ENCODE measurements at places on chromosomes 4 and X.

GRCh38 chrX:131816551-131817136 lies 206.5 kb upstream of the STK26 start:
- H3K4me3 ChIP-seq = peak overlapping the region; percentile 24
- H3K36me3 ChIP-seq = peaks cover 4% of the 10 kb centered on the region
- H3K27me3 ChIP-seq = no peaks in the 10 kb centered on the region
- peaks cover 30% of the 10 kb centered on the region for H3K4me1 ChIP-seq
- DNase-seq = peak; percentile 58

GRCh38 chrX:49071877-49072711 lies 1.7 kb downstream of the PRAF2 start:
- H3K27me3 ChIP-seq = no peaks in the 10 kb centered on the region
- H3K4me3 ChIP-seq = peak overlapping the region; percentile 81
- H3K36me3 ChIP-seq = peaks cover 18% of the 10 kb centered on the region
- no peak for DNase-seq

- no peak for DNase-seq
- no peaks in the 10 kb centered on the region for H3K4me1 ChIP-seq
- no peak overlapping the region for H3K4me3 ChIP-seq
- no peaks in the 10 kb centered on the region for H3K36me3 ChIP-seq
- H3K27ac ChIP-seq = no peak overlapping the region
- H3K27me3 ChIP-seq = no peaks in the 10 kb centered on the region
Measured at GRCh38 chrX:152061083-152061482, 77.3 kb downstream of the MAGEA10 start.

DNA sequence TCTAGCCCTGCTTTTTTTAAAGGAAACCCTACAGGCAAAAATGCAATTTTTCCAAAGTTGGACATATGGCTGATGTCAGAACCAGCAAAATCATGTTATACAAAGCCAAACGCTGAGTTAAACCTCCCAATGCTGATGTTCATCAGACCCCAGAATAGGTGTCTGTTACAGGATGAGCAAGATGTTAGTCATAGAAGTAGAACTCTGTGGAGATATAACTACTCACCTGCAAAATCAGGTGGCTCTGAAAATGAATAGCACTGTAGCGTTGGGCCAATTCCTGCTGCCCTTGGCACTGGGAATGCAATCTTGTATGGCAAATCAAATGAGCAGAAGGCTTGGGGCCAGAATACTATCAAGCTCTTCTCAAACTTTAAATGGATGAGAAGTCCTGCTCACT lies 634.1 kb downstream of the RPA4 start:
- H3K27me3 ChIP-seq = no peaks in the 10 kb centered on the region
- no peaks in the 10 kb centered on the region for H3K4me1 ChIP-seq
- no peaks in the 10 kb centered on the region for H3K36me3 ChIP-seq
- no peak overlapping the region for H3K27ac ChIP-seq
- DNase-seq = no peak

DNA sequence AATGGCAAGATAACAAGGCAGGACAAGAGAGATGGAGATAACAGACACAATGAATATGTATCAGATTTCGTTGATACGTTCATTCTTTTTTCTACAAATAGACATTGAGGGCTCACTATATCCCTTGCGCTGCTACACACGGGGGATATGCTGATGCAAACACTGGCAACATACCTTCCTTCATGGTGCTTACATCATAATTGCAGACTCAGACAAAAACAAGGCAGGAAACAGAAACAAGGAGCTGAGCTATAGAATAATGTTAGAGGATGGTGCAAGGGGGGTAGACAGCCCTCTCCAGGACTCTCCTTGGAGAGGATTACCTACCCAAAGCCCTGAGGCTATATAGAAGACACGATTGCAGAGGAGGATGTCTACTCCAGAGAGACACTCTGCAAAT lies 1069.5 kb downstream of the DMD start:
- H3K4me3 ChIP-seq = no peak overlapping the region
- no peaks in the 10 kb centered on the region for H3K36me3 ChIP-seq
- no peak overlapping the region for H3K27ac ChIP-seq
- H3K4me1 ChIP-seq = no peaks in the 10 kb centered on the region
- H3K27me3 ChIP-seq = no peaks in the 10 kb centered on the region

All from activated CD8-positive, alpha-beta T cell treated with anti-CD3 and anti-CD28 coated beads for 36 hours (primary cell).